ENCODE measurements at places on chromosomes 3 and 15.

DNA sequence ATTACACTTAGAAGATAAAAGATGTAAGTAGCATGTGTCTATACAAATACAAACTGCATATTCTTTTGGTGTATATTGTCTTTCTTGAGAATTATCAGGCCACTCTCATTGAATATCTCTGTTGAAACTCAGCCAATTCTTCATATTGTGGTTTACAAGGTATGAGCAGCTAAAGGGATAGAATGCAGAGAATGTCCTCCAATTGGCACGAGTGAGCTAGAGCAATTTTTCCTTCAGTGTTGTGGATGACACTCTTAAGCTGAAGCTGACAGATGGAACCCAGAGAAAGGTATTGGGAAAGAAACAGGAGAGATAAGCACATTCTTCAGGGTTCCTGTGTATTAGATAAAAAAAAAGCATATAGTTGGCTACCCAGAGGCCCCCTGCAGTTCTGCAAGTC is 453.1 kb downstream of the EPHA3 start:
- no peak for DNase-seq

DNA sequence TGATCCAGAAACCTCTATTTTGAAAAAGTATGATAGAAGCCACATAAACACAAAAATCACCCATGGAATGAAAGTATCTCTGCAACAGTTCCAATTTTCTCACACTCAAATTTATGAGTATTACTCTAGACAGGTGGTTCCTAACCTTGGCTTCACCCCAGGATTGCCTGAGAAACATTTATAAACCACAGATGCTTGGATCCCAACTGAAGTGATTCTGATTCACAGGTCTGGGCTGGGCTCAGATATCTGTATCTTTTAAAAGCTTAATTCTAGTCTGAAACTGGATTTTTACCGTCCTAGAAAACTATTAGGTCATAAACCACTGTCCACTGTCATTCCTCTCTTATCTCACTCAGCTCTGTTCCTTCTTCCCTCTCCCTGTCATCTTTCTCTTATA is 7.4 kb upstream of the SST start:
- no peak for DNase-seq

GRCh38 chr3:61595288-61595687 is 33.9 kb downstream of the PTPRG start:
- no peak for DNase-seq

DNA sequence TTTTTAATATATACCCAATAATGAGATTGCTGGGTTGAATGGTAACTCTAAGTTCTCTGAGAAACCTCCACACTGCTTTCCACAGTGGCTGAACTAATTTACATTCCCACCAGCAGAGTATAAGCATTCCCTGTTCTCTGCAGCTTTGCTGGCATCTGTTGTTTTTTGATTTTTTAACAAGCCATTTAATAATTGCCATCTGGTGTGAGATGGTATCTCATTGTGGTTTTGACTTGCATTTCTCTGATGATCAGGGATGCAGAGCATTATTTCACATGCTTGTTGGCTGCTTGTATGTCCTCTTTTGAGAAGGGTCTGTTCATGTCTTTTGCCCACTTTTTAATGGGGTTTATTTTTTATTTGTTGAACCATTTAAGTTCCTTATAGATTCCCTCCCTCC is 75.0 kb upstream of the EPHB3 start:
- DNase-seq, result no peak

DNA sequence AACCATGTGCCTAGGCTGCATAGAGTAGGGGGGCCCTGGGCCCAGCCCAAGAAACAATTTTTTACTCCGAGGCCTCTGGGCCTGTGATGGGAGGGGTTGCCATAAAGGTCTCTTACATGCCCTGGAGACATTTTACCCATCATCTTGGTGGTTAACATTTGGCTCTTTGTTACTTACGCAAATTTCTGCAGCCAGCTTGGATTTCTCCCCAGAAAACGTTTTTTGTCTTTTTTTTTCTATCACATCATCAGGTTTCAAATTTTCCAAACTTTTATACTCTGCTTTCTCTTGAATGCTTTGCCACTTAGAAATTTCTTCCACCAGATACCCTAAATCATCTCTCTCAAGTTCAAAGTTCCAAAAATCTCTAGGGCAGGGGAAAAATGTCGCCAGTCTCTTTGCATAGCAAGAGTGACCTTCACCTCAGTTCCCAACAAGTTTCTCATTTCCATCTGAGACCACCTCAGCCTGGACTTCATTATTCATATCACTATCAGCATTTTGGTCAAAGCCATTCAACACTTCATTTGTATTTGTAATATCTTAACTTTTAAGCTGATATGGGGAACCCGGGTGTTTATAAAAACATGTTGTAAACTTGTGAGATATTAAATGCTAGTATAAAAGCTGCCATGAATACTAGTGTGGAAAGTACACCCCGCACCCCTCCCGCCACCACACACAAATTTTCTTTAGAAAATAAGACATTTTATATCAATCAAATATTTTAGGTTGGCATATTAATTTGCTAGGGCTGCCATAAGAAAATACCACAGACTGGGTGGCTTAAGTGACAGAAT is 56.0 kb upstream of the PLSCR4 start:
- DNase-seq, result no peak

DNA sequence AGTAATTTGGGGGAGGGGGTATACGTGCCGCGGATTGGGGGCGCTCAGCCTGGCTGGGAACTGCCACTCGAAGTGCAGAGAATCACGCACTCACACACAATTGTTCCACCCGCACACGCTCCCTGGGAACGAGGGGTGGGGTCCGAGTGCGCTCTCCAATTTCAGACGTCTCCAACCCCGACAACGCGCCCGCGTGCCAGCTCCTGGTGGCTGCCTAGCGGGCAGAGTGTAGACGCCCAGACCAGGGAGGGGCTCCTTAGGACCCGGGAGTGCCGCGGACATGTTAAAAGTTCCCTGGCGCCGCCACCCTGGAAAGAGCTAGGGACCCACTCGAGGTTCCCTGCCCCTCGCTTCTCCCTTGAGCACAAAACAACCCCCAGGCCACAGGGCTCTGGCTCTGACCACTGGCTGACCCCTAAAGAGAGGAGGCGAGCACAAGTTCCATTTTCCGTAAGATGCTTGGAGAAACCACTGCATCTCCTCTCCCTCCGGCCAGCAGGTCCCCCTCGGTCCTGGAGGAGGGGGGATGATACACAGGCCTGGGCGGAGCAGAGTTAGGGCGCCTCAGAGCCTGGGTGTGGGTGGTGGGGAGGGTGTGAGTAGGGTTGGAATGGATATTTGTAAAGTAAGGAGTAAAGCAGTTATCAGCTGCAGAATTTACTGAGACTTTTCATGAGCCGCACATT is 894 bp upstream of the ANKRD63 start:
- no peak for DNase-seq

DNA sequence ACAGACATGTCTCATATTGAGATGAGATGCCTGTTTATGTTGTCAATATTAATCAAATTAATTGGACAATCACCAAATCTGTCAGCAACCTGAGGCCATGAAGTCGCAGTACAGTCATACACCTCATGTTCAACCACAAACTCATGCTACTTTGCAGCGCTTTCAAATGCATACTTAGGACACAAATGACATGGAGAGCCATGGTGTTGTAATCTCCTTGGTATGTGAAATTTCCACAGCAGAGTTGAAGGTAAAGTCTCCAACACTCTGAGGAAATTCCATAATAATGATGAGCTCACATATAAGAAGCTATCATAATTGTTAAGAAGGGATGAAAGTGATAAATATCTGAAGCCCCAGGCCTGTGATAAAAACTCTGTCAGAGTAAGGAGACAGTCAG is 873.9 kb downstream of the MCTP2 start:
- DNase-seq, result no peak

DNA sequence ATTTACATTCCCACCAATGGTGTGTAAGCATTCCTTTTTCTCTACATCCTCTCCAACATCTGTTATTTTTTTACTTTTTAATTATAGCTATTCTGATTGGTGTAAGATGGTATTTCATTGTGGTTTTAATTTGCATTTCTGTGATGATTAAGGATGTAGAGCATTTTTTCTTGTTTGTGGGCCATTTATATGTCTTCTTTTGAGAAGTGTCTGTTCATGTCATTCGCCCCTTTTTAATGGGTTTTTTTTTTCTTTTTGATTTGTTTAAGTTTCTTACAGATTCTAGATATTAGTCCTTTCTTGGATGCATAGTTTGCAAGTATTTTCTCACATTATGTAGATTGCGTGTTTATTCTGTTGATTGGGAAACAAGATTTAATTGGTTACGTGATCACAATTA is 14.2 kb downstream of the RAP2B start:
- DNase-seq, result no peak

DNA sequence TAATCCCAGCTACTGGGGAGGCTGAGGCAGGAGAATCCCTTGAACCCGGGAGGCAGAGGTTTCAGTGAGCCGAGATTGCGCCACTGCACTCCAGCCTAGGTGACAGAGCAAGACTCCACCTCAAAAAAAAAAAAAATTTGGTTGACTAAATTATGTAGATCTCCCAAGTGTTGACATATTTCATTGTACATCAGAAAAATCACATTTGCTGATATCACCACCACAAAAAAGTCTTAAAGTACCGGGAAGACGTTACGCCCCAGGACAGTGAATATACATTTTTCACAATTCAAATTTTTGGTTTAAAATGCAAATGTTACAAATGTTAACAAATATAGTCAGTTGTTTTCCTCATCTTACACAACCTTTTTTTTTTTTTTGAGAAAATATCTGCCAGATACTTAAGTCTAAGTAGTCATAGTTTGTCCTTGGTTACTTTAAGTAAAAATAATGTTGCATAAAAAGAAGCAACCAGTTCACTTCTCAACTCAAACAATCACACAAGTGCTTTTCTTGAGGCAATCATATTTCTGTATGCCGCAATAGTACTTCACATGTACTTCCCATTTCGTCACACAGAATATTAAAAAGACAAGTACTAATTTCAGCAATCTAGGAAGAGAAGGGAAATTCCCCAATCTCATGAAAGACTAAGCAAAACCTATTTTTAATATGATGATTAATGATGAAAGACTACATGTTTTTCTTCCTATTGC is 41.0 kb upstream of the TCF12 start:
- DNase-seq, result no peak

DNA sequence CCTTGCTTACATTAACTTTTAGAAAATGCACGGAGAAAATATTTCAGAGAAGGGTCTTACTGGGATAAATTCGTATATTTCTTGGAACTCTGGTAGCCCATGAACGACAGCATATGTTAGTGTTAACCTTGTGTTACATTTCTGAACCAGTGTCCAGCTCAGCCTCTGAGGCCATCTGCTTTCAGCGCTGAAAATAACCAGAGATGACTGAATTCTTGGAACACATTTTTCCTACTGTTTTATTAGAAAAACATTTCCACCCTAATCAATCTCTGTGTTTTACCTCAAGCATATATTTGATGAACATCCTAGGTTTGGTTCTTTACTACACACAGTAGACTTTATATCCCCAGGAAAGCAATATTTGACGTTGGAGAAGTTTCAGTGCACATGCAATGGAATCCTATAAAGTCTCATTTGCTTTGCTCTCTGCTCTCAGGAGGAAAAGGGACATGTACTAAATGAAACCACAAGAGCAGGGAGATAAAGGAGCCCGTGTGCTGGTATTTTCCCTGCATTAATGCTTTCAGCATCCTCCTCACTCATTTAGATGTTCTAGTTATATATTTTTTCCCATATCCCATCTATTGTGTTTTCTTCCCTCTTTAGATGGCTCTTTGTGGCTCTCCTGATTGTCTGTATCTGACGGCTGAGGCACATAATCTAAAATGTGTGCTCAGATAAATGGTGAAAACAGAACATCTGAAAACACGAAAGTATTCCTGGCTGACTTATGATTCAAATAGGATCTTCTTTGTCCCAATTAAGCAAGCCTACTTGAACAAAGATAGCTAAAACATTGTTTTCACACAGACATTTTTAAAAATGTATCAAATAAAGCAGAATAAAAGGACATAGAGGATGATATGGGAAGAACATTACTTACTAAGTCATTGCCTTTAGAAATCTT is 151.7 kb upstream of the KCNMB2 start:
- DNase-seq, result no peak

DNA sequence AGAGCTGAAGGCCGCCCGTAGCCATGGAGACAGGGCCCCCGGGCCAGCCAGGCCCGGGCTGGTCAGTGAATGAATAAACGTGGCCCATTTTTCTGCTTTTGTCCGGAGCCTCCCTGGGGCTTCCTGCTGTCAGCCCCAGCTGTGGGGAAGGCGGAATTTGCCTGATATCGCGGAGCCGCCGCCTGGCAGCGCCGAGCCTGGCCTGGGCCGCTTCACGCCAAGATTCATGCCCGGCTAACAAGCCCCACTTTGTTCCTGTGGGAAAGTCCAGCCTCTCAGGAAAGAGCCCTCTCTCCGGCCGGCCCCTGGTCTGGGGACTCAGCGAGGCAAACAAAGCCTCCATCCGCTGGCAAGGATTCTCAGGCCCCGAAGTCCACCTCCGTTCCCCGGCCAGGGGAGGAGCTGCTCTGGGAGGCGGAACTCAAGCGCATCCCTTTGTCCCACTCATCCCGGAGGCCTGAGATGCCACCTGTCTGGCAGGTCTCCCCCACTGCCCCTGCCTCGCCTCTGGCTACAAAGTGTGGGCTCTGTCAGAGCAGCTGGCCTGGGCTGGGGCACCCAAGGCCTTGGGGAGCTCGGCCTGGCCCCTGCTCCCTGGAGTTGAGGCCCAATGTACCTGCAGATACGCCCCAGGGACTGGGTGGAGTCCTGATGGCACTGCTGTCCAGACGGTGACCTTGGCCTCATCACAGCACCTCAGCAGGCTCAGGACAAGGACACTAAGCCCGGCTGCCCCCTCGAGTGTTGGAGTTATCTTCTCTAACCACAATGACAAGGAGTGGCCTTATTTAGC is 51.6 kb upstream of the SLC6A11 start:
- peak; percentile 30 for DNase-seq

DNA sequence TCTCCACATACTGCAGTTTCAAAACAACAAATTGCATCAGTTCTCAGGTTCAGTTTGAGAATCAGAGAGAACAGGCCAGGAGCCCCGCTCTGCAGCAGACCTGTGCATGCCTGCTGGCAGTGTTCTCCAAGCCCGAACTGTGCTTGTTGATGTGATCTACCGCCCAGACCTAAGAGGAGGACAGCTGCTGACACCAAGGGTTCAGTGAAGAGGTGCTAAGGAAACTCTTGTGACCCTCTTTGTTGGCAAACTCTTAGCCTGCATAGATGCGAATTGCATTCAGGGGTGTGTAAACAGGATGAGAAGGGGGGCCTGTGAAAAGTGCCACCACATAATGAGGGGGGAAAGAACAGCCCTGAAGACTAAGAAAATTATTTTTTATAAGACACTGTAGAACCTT is 89.8 kb downstream of the PDE8A start:
- DNase-seq, result no peak

DNA sequence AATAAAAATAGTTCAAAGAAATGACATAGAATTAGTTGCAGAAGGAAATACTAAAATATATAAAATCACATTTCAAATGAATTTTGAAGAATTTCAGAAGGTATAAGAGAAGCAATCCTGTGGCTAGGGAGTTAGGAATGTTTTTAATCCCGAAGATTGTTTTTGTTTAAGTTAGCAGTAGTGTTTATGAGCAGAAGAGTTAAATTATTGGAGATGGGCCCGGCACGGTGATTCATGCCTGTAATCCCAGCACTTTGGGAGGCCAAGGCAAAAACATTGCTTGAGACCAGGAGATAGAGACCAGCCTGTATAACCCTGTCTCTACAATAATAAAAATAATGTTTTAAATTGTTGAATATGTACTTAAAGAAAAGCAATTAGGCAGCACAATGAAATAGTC is 432.5 kb downstream of the MFSD1 start:
- no peak for DNase-seq
